Lung microvascular endothelial cell (primary cell): ENCODE measurements at places on chromosomes 16 and 17. TPM values are rescaled to one million over a fixed set of nuclear protein-coding genes. Genes with fewer than 3 reads are reported as not detected.

The SHCBP1 gene
- total RNA-seq = 3.0 and 10.7 TPM in 2 replicates

The RHBDF1 gene
- 12.6 and 24.8 TPM in 2 replicates for total RNA-seq

The CLEC18B gene
- total RNA-seq = under 0.01 and 0.22 TPM in 2 replicates

The SLC52A1 gene
- under 0.01 and 0.22 TPM in 2 replicates for total RNA-seq

The KRT13 gene
- total RNA-seq = under 0.01 TPM in 1 of 2 replicates, not detected in the other

The TM4SF5 gene
- total RNA-seq = not detected in 2 replicates

The ABI3 gene
- 6.0 and 14.4 TPM in 2 replicates for total RNA-seq

The TNK1 gene
- 1.5 and 1.8 TPM in 2 replicates for total RNA-seq

The KRTAP9-1 gene
- not detected in 2 replicates for total RNA-seq

The VKORC1 gene
- total RNA-seq = 54.7 and 71.8 TPM in 2 replicates

The CCL14 gene
- 3.9 and 4.6 TPM in 2 replicates for total RNA-seq
